Hematopoietic multipotent progenitor cell treated with erythropoietin and hydrocortisone succinate and interleukin-3 and kit ligand, for 8 days (in vitro differentiated cells): ENCODE measurements at places on chromosomes 13 and 19.

GRCh38 chr19:4576016-4576933 is 16.8 kb upstream of the SEMA6B start:
- DNase-seq: peak; percentile 55

GRCh38 chr13:50130123-50130946 is 115.1 kb downstream of the KCNRG start:
- DNase-seq: peak; percentile 22

GRCh38 chr13:42834946-42835345 is 53.6 kb downstream of the FAM216B start:
- no peak for DNase-seq

DNA sequence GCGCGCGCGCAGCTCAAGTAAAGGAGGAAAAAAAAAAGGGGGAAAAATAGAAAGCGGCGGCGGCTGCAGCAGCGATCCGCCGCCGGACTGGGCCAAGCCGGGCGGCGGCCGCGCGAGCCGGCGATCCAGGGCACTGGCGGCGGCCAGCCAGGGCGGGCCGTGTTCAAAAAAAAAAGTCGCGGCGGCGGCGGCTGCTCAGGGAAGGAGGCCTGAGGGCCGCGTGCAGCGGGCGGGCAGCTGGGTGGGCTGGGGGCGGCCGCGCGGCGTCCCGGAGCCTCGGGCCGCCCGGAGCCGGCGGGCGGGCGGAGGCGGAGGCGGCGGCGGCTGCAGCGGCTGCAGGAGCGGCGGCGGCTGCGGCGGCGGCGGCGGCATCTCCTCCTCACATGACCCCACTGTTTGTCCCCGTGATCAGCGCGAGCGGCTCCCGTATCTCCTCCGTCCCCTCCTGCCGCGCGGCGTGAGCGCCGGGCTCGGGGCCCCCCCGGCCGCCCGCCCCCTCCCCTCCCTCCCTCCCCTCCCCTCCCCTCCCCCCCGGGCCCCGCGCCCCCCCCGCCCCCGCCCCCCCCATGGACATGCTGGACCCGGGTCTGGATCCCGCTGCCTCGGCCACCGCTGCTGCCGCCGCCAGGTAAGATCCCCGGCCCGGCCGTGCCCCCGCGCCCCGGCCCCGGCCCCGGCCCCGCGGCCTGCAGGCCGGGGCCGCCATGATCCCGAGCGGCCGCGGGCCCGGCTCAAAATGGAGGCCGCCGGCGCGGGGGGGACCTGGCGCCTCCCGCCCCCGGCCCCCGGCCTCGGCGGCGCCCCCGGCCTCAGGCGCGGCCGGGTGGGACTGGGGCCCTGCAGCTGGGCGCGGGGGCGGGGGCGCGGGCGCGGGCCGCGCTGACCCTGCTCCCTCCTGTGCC is at the start of gene USF2:
USF2 (plus strand) TSS at position 427 of the 902 bp plus-strand sequence; CDS start at position 567, 140 bp downstream.
- DNase-seq: peak; percentile 79

GRCh38 chr13:21576426-21576825 is 27.5 kb downstream of the MICU2 start:
- peak; percentile 76 for DNase-seq

DNA sequence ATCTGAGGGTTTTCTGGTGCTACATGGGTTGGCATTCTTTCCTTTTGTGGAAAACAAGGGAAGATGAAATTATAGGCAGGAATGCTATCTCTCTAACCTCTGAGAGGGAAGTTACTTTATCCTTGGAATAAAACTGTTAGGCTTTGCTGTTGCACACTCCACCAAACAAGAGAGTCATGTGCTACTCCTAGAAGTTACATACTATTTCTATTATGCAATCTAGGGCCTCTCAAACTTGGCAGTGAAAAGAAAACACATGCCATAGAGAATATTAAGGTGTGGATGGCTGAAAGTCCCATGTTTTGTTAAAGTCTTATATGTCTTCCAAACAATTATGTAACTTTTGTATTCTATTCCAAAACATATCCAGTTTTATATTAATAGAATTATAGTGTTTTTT is 367.9 kb downstream of the SLC7A1 start:
- no peak for DNase-seq

GRCh38 chr13:22629374-22629773 is 551.4 kb upstream of the SGCG start:
- DNase-seq: no peak

DNA sequence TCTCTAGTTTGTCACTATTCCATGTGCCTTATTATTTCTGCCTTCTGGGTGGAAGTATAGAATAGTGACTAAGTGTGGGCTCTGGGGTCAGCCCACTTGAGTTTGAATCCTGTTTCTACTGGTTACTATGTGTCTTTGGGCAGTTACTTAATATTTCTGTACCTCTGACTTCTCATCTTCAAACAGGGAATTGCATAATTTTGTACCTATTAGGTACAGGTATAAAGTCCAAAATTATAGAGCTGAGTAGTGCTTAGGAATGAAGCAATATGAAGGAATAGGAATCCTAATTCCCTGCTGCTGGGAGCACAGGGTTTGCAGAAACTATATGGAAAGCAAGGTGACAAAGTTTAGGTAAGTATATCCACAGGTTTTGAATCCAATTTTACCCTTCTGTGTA is 564.5 kb downstream of the GPC5 start:
- no peak for DNase-seq

DNA sequence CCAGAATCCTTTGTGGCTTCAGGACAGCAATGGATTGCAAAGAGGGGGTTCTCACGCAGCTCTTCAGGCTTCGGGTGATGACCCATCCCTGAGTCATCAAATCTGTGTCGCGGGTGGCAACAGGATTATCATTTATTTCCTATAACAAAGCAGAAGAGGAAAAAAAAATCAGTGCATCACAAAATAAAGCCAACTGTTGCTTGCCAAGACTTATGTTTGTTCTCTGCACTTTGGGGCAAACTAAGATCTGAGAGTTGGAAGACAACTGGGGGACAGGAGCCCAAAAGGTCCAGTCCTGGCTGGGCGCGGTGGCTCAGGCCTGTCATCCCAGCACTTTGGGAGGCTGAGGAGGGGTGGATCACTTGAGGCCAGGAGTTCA is 6.4 kb downstream of the GNA15 start:
- peak; percentile 49 for DNase-seq

- DNase-seq: no peak
Observed at GRCh38 chr13:33918199-33918932, 100.4 kb downstream of the RFC3 start.

GRCh38 chr19:40461669-40462221 is 3.8 kb downstream of the BLVRB start:
- no peak for DNase-seq

DNA sequence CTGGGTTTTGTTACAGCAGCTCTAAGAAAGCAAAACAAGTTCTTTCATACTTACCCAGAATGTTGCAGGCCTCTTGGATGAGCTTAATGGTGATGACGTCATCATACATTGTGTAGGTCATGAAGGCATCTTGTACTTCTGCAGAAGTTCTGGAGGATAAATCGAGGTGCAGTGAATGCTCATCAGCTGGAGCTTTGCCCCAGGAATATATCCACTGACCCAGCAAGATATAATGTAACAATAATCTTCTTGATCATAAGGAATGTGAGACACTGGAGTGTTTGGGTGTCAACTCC is 63.0 kb downstream of the C13orf42 start:
- no peak for DNase-seq

DNA sequence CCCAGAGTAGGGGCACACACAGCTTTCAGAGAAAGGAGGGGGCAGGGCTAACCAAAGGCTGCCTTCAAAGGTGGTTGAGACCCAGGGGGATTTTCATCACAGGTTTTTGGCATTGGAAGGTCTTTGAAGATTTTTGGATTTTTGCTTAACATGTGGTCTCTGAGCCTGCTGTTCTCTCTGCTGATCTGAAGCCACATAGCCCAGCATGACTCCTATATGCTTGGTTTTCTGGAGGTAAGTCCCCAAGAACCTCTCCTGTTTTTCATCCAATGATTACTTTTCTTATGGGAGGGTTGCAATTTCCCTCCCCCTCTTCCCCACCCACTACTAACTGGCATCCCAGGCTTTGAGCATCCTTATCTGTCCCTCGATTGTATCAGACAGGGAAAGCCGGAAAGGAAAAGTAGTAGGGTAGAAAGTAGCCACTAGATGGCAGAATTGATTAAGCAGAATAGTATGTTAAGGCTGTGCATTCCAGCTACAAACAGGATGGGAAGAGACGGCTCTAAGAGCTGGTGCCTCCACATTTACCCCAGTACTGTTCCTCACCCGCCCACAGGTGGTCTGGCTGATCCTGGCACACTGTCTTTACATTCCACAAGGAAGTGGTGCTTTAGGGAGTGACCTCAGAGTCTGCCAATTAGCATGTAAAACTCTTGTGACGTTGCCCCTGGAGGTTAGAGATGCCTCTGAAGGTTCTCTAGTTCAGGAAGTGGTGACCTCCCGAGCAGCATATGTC is 218.9 kb upstream of the EDNRB start:
- peak; percentile 64 for DNase-seq

DNA sequence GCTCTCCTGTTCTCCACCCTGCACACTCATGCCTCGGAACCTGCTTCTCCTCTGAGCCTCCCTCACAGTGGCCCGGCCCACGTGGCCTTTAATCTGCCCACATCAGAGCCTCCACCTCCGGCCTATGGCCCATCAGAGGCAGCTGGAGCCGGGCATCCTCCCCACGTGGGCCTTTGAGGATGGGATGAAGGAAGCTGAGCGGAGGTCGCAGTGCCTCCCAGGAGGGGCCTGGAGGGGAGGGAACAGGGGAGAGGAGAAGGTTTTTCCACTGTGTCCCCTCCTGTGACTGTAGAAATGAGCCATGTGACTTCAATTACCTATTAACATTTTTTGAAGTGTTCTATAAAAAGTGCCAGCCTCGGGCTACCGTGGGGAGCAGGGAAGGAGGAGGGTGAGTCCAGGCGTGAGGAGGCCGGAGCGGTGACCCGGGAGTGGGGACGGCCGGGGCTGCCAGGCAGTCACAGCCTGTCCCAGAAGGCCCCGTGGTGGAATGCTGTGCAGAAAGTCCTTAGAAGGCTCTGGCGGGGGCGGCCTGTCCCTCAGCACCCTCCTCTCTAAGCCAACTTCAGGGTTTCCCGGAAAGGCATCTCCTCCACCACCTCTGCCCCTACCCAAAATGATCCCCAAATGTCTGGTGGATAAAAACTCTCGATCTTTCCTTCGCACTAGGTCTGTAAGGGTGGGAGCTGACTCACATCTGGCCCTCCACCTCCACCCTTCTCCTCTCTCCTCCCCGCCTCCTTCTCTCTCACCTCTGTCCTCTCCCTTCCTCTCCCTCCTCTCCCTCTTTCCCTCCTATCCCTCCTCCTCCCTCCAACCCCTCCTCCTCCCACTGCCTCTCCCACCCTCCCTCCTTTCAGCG is 24.8 kb upstream of the SLC1A5 start:
- no peak for DNase-seq

- no peak for DNase-seq
Observed at GRCh38 chr13:33227927-33228647, 57.5 kb downstream of the STARD13 start.

DNA sequence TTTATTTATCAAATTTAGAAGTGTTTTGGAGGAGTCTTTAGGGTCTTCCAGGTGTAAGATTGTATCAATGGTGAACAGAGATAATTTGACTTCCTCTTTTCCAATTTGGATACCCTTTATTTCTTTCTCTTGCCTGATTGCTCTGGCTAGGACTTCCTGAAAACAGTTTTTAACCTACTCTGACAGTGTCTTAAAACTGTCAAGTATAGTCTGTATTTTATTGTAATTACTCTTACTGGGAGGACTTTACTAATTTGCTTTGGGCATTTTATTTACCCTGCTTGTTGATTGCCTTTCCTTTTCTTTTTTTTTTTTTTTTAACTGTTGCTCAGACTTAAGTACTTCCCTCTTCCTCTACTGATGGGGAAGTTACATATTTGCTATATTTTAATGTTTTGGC is 81.3 kb downstream of the URI1 start:
- no peak for DNase-seq

DNA sequence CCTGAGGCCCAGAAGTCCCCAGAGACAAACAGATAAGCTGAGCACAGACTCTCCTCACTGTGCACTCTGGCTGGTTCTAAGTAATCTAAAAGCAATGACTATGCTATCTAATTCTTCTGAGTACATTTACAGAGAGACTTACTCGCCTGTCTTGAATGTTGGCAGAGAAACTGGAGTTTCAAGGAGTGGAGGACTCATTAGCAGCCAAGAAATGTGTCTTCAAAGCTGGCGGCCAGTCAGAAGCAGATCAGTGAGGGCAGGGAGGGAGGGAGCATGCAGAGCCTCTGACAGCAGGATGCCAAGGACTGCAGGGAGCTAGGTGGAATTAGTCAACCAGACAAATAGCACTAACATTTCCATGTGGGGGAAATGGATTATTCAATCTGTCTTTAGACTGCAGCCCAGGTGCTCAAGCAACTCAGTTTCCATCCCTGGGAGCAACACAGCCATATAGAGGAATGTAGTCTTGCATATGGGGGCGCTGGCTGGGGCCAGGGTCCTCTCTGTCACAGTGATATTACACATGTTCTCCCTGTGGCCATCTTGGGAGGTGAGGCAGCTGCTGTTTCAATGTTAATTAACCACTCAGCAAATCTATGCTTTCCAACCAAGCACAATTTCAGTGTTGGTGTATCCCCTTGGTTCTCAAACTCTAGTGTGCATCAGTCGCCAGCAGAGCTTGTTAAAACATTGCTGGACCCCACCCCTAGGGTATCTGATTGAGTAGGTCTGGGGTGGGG is 97.9 kb downstream of the CCNA1 start:
- no peak for DNase-seq

- DNase-seq: no peak
Observed at GRCh38 chr13:100521851-100522617, 66.6 kb downstream of the GGACT start.

- DNase-seq: no peak
Observed at GRCh38 chr13:21148557-21149258, 27.6 kb downstream of the SKA3 start.

DNA sequence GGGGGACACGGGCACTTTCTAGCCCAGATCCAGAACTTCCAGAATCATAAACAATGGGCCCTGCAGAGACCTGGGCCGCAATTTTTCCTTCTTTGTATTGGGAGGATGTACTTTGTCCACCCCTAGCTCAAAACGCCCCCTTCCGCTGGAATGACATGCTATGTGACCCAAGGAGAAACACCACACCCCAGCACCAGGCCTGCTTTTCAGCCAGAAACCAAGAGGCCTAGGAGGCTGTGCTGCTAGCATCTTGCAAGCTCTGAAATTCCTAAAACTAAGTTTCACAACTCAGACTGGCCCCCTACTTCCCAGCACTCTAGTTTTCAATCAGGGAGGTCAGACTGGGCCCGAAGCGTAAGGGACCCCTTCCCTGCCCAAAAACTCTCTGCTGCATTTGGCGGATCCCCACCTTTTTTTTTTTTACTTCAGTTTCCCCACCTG is 538 bp downstream of the LSM4 start:
- peak; percentile 85 for DNase-seq

GRCh38 chr13:32866921-32867320 is 149.3 kb upstream of the KL start:
- no peak for DNase-seq

- DNase-seq: no peak
Observed at GRCh38 chr13:34039678-34040077, 221.7 kb downstream of the RFC3 start.

- DNase-seq: no peak
Observed at GRCh38 chr19:52646571-52647217, 8.5 kb upstream of the ZNF83 start.

DNA sequence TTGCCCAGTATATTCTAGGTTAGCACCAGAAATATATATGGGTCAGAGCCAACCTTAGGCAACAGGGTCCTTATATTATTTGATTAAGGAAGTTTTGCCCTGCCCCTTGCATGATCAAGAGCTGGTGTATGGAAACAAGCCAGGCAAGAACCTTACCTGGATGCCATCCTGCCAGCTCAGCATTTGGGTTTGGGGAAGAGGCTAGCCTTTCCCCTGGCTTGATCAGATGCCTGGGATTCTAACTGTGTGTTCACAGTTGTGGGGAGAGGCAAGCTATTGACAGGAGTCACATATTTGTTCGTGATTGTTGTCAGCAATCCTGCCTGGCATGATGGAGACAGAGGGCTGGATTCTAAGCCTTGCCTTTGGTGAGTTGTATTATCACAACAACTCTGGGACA is 260.0 kb upstream of the DACH1 start:
- DNase-seq: no peak
